ENCODE measurements at places on chromosomes 12 and 14.
A peak's percentile ranks its signal among the peaks of the same experiment; 100 is the strongest.

GRCh38 chr14:33682760-33683159 is 268.1 kb downstream of the EGLN3 start:
- peak; percentile 7 for DNase-seq

GRCh38 chr14:69696633-69697557 is 70.0 kb upstream of the SRSF5 start:
- DNase-seq, result no peak

DNA sequence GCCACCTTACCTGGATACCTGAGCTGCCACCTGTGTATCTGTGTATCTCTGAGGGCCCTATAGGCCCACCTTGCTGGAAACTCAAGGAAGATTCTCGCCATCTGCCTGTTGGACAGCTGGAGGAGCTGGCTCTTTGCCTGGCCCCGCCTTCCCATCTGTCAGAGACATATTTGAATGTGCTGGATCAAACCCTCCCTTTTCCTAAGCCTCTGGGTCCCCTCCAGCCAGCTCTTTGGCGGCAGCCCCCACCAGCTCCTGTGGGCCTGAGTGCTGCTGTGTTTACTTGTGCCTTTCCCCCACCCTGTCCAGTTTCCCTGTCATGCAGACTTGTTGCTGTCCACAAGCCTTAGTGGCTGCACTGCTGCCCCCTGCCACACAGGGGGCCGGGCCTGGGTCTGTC is 55.9 kb upstream of the SRSF5 start:
- DNase-seq, result no peak

- no peak for DNase-seq
These were observed 106.0 kb upstream of the FAR2 start for GRCh38 chr12:29043069-29043468.

DNA sequence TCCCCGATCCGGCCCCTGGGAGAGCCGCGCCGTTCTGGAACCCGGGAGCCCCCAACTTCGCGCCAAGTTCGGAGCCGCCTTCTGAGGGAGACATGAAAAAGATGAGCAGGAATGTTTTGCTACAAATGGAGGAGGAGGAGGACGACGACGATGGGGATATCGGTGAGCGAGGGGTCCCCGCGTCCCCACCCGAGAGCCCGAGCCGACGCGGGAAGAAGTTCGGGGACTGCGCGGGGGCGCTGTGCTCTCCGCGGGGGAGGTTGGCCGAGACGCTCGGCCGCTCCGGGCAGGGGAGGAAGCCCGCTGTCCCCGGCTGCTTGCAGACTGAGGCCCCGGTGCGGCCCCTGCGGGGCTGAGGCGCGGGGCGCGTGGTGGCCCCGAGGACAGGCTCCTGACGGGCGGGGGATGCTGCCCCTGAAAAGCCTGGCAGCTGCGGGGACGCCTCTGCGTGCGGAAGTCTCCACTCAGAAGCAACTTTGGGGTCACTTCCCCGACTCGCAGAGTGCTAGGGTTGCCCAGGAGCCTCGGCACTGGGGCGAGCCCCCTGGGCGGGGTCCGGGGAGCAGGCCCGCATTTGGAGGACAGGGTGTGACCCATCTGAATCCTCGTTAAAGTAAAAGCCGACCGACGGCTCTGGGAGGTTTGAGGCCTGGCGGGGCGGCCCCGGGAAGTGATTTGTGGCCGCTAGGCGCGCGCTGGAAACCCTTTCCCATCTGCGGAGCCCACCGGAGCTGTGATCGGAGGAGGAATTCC is 511 bp downstream of the ANO6 start:
- DNase-seq, result peak; percentile 79

DNA sequence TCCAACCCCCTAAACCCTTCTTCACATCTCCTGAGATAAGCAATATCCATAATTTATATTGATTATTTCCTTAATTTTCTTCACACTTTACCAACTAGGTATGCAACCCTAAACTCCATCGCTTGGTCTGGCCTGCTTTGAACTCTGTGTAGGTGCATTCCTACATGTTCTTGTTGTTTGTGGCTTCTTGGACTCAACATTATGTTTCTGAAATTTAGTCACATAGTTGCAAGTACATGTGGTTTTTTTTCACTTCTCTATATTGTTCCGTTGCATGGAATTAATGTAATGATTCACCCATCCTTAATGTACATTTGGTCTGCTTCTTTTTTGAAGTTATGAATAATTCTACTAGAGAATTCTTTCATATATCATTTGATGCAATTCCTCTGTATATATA is 1.6 kb upstream of the TAS2R30 start:
- DNase-seq, result no peak

DNA sequence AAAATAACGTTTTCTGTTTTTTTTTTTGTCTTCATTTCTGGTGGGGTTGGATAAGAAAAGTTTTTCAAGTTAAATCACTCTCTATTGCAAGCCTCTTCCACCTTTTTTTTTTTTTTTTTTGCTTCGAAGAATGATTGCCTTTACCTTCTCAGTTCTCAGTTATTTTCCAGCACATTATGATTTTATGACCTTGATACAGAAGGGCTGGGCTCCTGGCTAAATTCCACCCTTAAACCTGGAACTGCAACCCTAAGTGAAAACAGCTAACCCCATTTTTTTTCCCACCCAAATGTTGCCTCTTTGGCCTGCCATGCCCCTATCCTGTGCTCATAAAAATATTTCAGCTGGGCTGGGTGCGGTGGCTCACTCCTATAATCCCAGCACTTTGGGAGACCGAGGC is 31.4 kb downstream of the PSEN1 start:
- no peak for DNase-seq

- DNase-seq, result peak; percentile 44
These were observed 54.7 kb downstream of the ASCL1 start for GRCh38 chr12:103011974-103012763.

DNA sequence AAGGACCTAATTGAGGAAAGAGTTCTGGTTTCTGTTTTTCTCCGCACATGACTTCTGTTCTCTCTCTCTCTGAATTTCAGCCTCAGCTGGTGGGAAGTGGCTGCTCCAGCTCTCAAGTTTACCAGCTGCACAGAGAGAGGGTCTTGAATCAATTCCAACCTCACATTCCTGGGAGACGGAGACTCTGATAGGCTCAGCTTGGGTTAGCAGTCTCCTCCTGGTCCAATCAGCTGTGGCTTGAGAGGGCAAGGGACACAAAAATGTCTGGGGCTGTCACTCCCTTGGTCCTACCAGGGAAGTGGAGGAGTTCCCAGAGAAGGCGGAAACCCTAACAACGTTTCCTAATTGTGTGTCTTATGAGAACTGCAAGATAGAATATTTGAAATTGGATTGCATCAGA is 7.0 kb downstream of the CCDC63 start:
- peak; percentile 55 for DNase-seq

GRCh38 chr14:65421201-65421981 is 8.9 kb downstream of the FUT8 start:
- DNase-seq, result peak; percentile 52

GRCh38 chr12:108825201-108825950 is 32.0 kb downstream of the SSH1 start:
- no peak for DNase-seq

GRCh38 chr12:18811273-18811672 is 73.4 kb downstream of the CAPZA3 start:
- DNase-seq, result no peak

- no peak for DNase-seq
These were observed 7.5 kb upstream of the ZFP36L1 start for GRCh38 chr14:68800390-68800789.

- no peak for DNase-seq
These were observed 287.2 kb downstream of the BCAT1 start for GRCh38 chr12:24661657-24662096.

GRCh38 chr14:43449291-43449690 is 1057.8 kb downstream of the FSCB start:
- DNase-seq, result no peak

- no peak for DNase-seq
These were observed 5.8 kb upstream of the SPRYD4 start for GRCh38 chr12:56462565-56462964.

- DNase-seq, result no peak
These were observed 412.6 kb upstream of the SOX5 start for GRCh38 chr12:24361877-24362580.

DNA sequence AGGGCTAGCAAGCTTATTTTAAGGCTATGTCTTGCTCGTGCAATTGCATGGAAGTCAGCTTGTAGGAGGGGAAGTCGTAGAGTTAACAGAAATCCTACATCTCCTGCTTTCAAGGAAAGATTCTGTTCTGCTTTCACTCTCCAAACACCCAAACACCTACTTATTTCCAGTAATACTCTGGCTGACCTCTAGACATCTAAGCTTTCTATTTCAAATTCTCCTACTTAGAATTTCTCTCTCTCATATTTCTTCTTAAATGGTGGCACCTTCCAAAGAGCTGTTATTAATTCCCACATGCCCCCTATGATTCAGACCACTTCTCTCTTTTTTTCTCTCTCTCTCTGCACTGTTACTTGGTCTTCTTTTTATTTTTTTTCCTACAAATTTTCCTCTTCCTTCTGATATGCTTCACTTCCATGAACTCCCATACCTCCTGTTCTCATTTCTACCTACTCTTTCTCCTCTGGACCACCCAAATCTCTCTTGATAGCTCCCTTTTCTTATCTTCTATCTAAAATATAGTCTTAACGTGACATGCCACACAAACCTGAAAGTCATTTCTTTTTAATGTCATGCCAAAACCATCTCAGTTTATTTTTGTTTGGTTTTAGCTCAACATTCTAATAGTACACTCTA is 90.8 kb downstream of the RPS6KA5 start:
- no peak for DNase-seq

GRCh38 chr14:71181215-71182003 is 274.1 kb downstream of the PCNX1 start:
- DNase-seq, result no peak

Measured in mesendoderm (in vitro differentiated cells).